ENCODE measurements at places on chromosomes 3 and 15.

DNA sequence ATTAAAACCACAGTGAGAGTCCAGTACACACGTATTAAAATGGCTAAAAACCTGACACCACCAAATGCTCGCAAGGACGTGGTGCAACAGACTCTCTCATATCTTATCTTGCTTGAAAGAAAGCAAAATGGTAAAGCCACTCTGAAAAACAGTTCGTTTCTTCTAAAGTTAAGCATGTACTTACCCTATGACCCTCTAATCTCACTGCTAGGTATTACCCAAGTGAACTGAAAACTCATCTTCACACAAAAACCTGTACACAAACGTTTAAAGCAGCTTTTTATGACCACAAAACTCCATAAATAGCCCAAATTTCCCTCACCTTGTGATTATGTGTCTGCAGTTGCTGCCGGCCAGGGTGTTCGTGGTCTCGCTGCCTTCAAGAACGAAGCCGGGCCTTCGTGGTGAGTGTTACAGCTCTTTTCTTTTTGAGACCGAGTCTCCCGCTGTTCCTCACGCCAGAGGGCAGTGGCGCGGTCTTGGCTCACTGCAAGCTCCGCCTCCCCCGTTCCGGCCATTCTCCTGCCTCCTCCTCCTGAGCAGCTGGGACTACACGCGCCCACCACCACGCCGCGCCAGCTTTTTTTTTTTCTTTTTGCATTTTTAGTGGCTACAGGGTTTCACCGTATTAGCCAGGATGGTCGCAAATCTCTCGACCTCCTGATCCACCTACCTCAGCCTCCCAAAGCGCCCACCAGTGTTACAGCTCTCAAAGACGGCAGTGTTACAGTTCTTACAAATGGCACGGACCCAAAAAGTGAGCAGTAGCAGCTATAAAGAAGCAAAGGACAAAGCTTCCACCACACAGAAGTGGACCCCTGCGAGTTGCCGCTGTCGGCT lies 165.4 kb downstream of the TJP1 start:
- DNase-seq = no peak

DNA sequence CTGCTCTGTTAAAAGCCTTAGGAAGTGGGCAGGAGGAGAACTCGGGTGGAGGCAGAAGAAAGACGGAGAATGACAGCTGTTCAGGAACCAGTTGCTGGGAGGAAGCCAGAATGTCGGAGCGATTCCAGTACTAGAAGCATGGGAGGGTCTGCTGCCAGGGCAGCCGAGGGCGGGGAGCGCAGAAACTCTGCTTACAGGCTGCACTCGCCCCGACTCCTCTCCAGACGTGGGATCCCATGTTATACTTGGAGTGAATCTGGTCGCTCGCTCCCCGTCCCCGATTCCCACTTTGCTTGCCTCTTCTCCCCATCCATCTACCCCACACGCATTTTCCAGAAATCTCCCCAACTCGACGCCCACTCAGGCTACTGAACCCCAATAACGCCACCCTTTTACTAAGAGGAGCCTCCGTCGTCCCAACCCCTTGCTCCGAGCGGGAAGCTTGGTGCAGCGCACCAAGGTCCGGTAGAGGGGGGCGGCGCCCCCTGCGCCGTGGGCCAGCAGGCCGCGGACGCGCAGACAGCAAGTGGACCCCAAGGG lies 665 bp downstream of the GATM start:
- DNase-seq = no peak

- DNase-seq = no peak
Measured at GRCh38 chr3:123289391-123290106, 87.8 kb downstream of the SEC22A start.

DNA sequence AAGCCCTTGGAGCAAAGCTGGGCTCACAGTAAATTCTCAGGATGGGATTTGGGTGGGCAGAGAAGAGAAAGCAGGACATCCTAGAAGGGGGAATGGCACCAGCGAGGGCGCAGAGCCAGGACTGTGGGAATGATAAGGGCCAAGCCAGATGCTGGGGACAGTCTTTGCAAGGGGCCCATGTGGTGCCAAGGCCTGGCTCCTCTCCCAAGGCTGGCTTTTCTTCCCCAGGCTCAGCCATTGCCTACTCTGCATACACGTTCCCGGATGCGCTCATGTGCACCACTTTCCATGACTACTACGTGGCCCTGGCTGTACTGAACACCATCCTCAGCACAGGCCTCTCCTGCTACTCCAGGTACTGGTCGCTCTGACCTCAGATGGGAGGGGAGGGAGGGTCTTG lies 24.7 kb upstream of the KIF23 start:
- no peak for DNase-seq

GRCh38 chr3:169246158-169246557 lies 417.4 kb downstream of the MECOM start:
- DNase-seq = no peak
